NCI-H187 (cell line): ENCODE measurements at places on chromosomes 3 and 15.

- DNase-seq: no peak
These were observed 168.1 kb upstream of the LRRN1 start for GRCh38 chr3:3631114-3631513.

DNA sequence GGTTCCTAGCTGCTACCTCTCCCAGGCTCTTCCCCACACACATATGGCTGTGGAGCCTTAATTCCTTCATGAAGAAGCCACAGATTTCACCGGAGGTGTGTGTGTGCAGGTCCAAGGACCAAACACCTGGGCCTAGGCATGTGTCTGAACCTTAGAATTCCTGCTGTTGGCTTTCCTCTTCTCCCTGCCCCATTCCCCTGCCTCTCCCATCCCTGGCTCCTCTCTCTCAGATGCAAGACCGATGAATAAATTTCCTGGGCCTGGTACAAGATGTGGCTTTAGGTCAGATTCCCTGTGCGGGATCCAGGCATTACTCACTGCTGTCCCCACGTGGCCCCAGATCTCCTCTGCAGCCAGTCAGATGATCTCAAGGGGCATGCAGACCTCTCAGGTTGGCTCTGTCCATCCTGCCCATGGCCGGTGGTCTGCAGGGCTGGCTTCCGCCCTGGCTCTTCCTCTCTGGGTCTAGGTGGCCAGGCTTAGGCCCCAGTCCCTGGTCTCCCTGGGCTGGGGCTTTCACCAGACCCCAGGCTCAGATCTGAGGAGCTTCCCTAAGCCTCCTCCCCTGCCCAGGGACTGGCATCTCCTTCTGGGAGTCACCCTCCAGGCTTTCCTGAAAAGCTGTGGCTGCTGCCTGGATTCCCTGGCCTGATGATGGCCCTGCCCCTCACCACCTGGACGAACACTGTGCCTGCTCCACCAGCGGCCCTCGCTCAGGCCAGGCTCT lies 20.5 kb downstream of the CCR9 start:
- DNase-seq: no peak

DNA sequence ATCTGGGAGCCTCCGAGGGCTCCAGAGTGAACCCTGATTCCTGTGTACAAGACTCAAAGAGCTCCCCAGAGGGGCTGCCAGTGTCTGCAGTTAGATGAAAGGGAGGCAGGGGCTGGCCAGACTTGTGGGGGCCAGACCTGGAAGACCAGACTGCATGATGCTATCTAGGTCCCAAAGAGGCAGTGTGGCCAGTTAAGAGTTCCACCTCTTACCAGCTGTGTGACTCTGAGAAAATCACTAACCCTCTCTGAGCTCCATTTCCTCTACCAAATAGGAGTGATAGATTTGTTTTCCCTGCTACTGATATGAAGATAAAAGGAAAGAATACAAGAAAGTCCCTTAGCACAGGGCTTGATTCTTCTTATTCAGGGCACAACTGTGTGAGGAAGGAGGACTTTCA lies 29.0 kb downstream of the ACSBG1 start:
- DNase-seq: no peak

DNA sequence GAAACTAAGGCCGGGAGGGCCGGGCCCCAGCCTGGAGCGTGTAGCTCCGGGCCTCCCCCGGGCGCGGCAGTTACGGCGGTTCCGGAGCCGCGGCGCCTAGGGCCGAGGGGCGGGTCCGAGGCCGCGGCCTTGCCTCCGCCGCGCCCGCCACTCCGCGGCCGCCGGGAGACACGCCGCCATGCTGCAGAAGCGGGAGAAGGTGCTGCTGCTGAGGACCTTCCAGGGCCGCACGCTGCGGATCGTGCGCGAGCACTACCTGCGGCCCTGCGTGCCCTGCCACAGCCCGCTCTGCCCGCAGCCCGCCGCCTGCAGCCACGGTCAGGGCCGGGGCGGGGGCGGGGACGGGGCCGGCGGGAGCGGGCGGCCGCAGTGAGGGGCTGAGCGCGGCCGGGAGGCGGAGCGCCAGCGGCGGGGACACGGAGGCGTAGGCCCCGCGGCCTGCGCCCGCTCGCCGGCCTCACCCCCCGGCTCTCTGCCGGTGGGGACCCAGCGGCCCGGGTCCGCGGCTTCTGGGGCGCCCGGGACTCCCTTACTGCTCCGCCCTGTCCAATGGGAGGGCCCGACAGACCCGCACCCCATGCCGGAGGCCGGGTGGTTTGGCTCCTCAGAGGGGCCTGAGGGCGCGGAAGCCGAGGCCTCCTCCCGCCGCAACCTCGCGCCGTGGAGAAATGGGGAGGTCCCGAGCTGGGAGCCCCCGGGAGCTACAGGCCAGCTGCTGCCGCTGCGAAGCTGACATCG lies at the start of gene DIS3L:
Gene DIS3L, plus strand, starts transcription at position 150 of the 738 bp plus-strand sequence. Its CDS starts 29 bp downstream, at position 179.
- peak; percentile 25 for DNase-seq

DNA sequence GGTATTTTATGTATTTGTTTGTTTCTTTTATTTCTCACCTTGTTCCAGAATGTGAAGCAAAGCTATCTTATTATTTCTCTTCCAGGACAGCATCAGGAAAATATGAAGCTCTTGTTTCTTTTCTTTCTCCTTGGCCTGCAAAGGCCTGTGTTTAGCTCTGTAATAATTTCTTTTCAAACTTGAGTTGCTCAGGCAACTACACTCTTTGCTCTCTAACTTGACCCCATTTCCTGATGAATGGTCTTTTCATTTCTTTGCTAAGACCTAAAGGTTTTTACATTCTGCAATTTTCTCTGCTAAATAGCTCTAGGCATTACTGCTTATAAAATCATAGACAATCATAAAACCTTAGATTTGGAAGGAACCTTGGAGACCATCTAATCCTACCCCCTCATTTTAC lies 26.2 kb upstream of the ZNF770 start:
- DNase-seq: no peak

- DNase-seq: no peak
These were observed 92.7 kb upstream of the OCA2 start for GRCh38 chr15:28191832-28192231.

DNA sequence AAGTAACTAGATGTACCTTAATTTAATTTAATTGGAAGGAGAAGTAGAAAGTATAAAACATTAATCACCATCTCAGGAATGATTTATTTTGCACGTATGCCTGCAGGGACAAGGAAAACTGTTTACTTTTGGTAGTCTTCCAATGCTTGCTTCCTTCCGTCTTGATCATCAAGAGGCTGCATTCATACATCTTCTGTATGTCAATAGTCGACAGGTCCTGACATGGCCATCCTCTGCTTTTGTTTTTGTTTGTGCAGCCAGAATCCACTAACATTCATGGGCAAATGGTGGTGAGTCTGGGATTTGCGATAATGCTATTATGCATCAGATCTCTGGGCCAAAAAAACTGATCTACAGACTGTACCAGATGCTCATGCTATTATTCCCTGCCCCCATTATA lies 56.6 kb upstream of the ZPLD1 start:
- DNase-seq: no peak

DNA sequence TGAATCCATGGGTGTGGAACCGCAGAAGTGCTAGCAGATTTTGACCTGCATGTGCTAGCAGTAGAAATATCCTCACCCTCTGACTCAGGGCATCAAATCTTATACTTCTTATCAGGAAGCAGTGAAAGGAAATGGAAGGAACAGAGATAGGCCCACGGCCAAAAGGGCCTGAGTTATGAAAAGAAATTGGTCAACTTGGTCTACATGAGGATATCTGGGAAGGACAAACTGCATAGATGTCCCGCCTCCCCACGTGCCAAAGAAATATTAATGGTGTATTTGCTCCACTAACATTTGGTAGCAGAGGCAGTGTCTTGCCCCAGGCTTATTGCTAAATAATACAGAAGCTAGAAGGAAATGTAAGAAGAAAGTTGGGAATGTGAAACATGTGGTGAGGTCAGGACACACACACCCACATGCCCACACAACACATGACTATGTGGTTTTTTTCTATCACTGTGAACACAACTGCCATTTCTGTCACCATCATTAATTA lies 93.6 kb upstream of the COL8A1 start:
- DNase-seq: no peak

- DNase-seq: no peak
These were observed 254.4 kb upstream of the GPR149 start for GRCh38 chr3:154684440-154684839.
